ENCODE measurements at places on chromosomes 5 and 9.

- DNase-seq: no peak
Measured at GRCh38 chr5:79795764-79796398, 106.2 kb downstream of the CMYA5 start.

- DNase-seq: no peak
Measured at GRCh38 chr9:22108581-22109370, 99.7 kb upstream of the CDKN2B start.

DNA sequence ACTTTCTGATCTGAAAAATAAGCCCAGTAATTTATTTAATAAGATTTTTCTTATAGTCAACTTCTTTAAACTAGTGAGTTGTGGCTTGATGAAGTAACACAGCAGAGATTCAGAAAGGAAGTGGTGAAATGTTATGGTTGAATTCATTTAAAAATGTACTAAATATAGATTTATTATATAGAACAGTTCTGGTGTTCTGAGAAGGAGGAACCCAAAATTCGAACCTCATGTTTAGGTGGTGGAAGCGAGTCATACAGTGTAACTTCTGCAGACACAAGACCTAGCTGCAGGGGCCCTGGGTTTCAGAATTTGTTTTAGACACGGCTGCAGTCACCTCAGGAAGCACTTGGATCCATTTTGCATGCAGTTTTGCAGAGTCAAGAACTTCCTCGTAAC, 188.2 kb downstream of the TRIO start:
- peak; percentile 30 for DNase-seq

DNA sequence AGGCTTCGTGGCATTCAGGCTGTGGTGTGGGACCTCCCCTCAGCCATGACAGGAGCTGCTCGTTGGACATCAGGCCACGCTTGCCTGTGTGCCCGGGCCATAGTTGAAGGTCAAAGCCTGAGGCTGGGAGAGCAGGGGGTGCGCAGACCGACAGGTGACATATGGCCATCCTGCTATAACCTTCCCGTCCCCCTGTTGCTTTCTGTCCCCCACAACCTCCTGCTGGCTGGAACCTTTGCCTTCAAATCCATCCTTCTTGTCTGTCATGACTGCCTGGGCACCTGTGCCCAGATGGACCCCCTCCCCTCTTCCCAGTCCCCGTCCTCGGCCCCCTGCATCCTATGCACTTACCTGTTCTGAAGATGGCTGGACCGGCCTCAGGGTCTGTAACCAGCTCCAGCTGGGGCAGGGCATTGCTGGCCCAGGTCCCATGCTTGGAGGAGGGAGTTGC, 83.2 kb downstream of the WNK2 start:
- no peak for DNase-seq

DNA sequence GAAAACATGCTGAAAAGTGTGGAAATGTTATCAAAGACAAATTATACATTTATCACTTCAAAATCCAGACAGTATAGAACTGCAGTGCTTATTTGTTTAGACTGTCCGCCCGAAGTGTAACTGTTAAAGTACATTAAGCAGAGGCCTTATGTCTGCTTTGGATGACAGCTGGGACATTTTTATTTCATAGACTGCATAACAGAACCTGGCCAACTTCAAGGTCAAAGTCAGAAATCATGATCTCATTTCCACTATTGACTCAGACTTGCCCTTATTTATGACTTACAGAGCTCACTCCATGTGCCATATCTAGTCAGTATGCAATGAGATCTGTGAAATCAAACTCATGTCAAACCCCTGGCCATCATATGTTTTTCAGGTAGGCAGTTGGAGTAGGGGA, 87.7 kb downstream of the RAB3C start:
- DNase-seq: no peak

- DNase-seq: no peak
Measured at GRCh38 chr5:84478603-84479002, 93.9 kb upstream of the EDIL3 start.

DNA sequence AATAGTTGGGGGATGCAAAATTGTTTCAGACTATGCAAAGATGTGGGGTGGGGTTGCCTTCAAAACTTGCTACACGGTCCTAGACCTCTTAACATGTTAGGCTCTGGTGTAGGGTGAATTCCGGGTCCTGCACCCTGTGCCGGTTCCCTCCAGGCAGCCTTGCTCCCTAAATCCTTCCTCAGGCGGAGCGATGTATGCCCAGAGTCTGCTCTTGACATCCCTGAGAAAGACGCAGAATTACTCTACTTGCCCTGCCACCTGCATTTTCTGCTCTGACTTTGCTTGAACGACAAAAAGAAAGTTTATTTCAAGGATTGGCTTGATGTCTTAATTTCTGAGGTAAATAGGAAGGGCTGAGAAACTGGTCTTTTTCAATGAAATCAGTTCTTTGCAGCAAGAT, 691 bp downstream of the THBS4 start:
- no peak for DNase-seq

- no peak for DNase-seq
Measured at GRCh38 chr5:96880444-96881164, 4.3 kb downstream of the ERAP2 start.

- no peak for DNase-seq
Measured at GRCh38 chr5:74404574-74405508, 235.7 kb downstream of the ENC1 start.

DNA sequence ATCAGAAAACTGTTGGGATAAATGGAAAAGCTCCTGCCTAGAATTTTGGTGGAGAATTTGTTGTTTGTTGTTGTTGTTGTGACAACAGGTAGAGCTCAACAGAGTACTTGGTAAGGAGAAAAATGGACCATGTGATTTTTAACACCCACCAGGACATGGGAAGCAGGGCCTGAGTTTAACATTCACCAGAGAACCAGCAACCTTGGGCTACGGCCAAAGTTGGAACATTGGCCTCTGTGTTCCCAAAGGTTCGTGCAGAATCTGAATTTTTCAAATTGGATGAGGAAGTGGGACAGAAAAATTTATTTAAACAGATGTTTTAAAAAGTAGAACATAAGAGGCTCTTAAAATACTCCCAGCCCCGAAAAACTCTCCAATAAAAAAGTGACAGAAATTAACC, 127.0 kb downstream of the GNA14 start:
- no peak for DNase-seq

DNA sequence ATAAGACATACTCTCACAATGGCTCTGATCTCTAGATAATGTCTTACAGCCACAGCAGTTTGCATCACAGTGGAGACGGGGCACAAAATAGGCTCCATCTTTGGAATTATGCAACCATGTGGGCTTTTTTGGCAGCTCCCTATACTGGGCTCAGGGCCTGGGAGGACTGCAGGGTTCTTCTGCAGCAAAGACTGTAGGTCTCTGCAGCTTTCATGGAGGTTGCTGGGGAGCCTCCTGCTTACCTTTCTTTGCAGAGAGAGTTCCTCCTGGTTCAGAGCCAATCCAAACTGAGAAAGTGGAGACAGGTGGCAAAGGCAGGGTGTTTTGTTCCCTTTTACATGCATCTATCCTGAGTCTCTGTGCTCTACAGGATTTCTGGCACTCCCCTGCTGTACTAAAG, 558.0 kb downstream of the TLR4 start:
- DNase-seq: no peak

- no peak for DNase-seq
Measured at GRCh38 chr5:97531549-97531948, 348.5 kb upstream of the RIOK2 start.

- DNase-seq: no peak
Measured at GRCh38 chr9:111630182-111630963, 761 bp upstream of the DNAJC25 start.

GRCh38 chr5:77409870-77410621, 82.1 kb downstream of the WDR41 start:
- DNase-seq: peak; percentile 16

DNA sequence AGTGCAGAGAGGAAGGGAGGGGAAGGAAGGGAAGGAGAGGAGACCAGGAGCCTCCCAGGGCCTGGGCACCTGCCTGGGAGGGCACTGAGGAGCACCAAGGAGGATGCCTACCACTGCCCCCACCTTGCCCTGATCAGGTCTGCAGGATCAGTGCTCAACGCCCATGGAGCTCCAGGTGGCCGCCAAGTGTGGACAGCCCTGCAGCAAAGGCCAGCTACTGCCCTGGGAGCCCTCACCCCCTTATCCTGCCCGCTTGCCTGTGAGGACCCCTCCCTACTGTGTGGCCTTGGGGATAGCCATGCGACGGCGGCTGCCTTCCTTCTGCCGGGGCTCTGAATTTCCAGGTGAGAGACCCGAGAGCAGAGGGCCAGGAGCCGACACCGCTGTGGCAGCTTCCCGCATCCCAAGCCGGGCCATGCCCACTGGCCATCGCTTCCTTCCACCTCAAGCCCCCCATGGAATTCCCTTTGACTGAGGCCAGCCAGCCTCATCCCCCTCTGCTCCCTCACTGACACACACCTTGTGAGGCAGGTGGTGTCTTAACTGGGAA, 12.4 kb downstream of the ADAMTS2 start:
- no peak for DNase-seq

Data from activated CD4-positive, alpha-beta T cell treated with anti-CD3 and anti-CD28 coated beads, Interleukin-10, Interleukin-2, amounts not matched to agents 100 ng/mL and 50 ng/mL, durations not matched to agents 16 hours and 8 hours (primary cell).